ENCODE measurements at places on chromosomes 4 and X.

- ATAC-seq, result peak; percentile 66
Measured at GRCh38 chrX:134537179-134537955, 77.4 kb downstream of the HPRT1 start.

GRCh38 chr4:125732632-125733031 is 417.9 kb downstream of the FAT4 start:
- no peak for ATAC-seq

- no peak for ATAC-seq
Measured at GRCh38 chr4:109029987-109030386, 267.1 kb upstream of the ETNPPL start.

GRCh38 chrX:30141966-30142365 is 73.4 kb upstream of the MAGEB2 start:
- ATAC-seq, result no peak

DNA sequence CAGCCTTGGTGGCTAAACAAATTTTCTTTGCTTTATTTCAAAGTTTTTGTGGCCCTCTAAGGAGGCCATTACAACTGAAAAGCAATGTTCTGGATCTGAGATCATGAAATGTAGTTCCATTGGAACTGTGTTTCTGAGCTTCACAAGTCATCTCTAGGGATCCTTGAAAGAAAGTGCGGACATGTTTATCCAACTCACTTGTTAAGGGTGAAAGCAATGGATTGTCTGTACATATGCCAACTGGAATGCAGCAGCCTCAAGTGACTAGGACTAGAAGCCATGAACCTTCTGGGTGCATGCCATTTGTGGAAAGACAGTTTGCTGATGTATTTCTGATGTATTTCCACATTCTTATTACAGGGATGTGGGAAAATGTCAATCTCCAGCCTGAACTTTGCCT is 36.7 kb upstream of the KLHL13 start:
- ATAC-seq, result no peak

DNA sequence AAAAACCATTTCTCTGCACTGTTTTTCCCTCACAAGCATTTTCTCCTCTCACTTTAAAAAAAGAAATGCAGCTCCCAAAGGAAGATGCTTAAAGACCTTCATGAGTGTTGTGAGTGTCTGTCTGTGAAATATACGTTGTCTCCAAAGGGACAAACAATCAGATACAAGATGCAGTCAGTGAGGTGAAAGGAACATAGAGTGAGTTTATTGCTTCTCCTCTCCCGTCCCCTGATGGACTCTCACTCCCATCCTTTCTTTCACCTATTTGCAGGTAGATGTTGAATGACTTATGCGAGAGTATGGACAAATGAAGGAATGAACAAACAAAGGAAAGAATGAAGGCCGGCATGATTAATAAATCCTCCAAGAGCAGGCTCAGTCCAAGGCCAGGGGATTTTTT is 561.2 kb upstream of the DIPK2B start:
- no peak for ATAC-seq

- ATAC-seq, result no peak
Measured at GRCh38 chrX:113833096-113834055, 750.5 kb upstream of the HTR2C start.

DNA sequence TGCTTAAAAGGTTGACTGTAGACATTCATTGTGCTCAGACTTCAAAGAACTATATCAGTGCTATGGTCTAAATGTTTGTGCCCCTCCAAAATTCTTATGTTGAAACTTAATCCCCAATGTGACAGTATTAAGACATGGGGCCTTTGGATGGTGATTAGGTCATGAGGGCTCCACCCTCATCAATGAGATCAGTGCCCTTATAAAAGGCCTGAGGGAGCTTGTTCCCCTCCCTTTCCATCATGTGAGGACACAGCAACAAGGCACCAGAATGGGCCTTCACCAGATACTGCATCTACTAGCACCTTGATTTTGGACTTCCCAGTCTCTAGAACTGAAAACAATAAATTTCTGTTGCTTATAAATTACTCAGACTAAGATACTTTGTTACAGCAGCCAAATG is 28.3 kb downstream of the CLOCK start:
- no peak for ATAC-seq

- no peak for ATAC-seq
Measured at GRCh38 chr4:21915761-21916160, 32.8 kb downstream of the KCNIP4 start.

GRCh38 chr4:87179751-87180150 is 40.7 kb downstream of the KLHL8 start:
- ATAC-seq, result no peak

GRCh38 chr4:96736352-96736889 is 896.5 kb downstream of the PDHA2 start:
- peak; percentile 22 for ATAC-seq

GRCh38 chrX:78831523-78831922 is 84.0 kb downstream of the LPAR4 start:
- ATAC-seq, result no peak

- ATAC-seq, result peak; percentile 68
Measured at GRCh38 chrX:103533511-103534216, 14.4 kb upstream of the RAB40A start.

DNA sequence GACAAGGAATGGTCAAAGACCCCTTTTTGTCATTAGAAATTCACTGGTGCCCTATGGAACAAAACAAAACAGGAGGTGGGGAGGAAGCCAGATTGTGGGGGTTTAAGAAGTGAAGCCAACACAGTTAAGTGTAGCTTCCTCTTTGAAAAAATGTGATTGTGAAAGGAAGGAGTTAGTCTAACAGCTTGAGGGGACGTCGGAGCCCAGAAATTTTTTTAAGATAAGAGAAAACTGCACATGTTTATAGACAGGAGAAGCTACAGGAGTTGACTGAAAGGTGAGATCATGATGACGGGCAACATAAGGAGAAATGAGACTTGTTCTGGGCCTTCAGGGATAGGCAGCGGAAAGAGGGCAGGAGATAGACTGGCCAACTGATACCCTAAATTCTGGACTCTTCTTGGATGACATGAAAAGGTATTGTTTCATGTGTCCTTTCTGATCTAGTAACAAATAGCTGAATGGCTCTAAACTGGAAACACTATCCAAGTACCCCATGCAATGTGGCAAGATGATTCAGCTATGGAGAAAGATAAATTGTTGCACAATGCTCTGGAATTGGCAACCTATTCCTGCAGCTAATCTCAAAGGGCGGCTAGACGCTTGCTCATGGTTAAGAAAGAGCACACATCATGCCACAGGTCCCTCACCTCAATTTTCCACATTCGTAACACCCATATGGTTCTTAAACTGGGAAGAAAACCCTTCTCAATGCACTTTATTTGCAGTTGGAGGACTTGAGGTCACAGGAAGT is 3.7 kb upstream of the HDAC8 start:
- ATAC-seq, result no peak

DNA sequence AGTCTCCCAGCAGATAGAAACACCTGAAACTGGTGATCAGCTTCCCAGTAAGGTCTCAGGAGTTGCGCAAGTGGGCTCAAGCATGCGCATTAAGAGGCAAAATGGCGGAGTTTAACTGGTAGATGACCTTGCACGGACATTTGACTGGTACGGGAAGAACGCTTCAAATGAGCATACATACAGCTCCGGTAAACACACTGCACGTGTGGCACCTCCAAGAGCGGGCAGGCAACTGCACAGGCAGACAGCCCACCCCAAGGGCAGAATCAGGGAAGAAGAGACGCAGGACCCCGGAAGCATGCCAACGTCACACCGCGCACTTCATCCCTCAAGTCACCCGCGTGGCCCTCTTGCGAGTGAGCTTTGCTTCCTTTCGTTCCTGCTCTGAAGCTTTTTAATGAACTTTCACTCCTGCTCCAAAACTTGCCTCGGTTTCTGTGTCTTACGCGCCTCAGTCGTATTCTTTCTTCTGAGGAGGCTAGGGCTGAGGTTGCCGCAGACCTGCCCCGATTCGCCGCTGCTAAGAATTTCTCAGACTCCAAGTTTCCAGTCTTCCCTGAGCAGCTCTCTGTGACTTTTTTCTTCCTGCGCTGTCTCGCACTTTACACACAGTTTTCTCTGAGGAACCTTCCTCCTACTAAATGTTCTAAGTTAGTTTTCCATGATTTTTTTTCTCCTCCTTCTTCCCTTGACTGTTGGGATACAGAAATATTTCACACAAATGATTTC is 180.7 kb upstream of the ZFP42 start:
- ATAC-seq, result no peak

GRCh38 chr4:117224256-117224655 is 138.9 kb upstream of the TRAM1L1 start:
- ATAC-seq, result no peak

DNA sequence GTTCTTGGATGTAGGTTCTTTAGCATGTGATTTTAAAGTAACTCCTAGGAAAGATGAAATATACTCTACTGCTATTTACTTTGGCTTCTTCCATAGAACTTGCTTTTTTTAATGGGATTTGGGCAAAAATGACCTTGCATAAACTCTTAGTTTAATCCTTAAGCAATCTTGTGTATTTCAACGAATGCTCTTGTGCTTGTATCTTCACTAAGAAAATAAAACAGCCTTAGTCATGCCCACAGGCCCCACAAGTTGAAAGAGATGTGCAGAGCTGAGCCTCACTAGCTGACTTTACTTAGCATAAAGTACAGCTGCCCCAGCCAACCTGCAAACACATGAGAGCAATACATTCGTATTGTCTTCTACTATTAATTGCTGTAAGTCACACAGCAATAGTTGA is 1609.2 kb downstream of the STIM2 start:
- ATAC-seq, result no peak

DNA sequence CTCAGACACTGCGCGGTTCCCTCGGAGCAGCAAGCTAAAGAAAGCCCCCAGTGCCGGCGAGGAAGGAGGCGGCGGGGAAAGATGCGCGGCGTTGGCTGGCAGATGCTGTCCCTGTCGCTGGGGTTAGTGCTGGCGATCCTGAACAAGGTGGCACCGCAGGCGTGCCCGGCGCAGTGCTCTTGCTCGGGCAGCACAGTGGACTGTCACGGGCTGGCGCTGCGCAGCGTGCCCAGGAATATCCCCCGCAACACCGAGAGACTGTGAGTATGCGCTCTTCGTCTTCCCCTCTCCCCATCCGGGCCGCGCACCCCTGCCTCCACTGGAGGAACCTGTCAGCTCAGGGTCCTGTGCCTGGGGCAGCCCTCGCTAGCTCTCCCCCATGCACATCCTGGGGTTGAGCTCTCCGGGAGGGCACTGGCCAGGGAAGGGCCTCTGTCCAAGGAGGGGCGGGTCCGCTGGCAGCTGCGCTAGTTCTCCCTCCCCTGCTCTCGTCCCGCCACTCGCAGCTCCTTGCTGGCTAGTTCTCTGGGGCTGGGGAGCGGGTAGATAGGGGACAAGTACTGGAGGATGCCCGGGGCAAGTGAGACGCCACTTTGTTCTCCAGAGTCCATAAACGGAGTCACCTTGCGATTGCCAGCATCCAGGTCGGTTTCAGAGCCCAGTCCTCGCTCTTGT is 2.2 kb downstream of the SLIT2 start:
- peak; percentile 3 for ATAC-seq

DNA sequence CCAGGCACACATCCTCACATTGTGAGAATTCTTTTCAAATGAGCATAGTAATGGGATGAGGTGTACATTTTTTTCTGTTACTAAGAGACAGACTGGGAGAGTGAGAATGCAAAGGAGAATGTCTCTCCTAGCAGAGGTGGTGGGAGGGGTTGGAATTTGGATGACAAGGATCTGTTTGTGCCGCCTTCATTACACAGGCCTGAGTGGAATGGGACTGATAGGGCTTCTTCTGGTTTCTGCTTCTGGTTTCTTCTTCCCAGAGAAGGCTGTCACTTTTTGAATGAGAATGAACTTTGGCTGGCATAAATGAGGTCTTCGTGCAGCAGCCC is 55.4 kb downstream of the C4orf51 start:
- peak; percentile 59 for ATAC-seq

DNA sequence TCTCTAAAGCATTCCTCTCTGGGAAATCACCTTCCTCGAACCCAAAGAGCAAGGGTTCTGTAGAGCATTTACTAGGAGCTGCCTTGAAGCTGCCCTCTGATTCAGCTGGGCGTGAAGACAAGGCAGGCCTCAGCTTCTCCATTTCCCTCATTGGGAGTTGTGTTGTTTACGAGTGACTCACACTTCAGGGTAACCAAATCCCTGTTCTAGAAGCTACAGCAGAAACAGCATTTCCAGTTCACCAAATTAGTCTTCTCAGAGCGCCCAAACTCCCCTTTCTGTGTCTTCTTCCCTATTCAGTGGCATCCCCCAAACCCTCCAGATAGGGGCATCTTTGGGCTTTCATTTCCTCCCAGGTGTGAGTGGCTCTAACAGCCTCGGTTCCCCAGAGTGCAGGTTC is 863 bp upstream of the XPNPEP2 start:
- ATAC-seq, result no peak

DNA sequence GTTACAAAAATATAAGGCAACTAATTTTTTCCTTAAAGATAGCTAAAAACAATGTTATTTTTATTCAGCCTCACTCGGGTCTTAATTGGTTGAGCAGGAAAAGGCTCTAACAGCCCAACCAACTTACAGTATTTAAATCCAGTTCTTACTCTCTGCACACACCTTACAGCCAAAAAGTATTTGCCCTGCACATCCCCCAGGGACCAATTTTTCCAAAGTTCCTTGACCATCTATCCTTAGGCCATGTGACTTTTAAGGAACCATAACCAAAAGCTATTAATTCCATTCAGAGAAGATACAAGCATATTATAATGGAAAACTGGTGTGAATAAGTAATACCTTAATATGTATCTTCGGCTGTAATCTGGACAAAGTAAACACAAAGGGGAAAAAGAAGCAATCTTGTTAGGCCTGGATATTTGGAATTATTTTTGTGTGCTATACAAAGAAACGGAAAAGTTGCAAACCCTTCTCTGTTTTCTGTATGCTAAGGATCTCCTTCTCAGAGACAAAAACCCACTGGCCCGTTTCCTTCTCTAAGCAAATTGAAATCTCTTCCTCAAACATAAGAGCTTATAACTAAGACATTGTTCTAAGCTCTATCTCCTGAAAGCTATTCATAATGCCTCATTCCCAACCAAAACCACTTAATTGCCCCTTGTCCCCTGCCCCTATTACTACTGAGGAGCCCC is 1.0 kb upstream of the THAP9 start:
- ATAC-seq, result no peak

GRCh38 chr4:113555868-113556267 is 205.7 kb downstream of the CAMK2D start:
- no peak for ATAC-seq

GRCh38 chr4:82484996-82485783 is 54.8 kb downstream of the ENOPH1 start:
- ATAC-seq, result no peak

- ATAC-seq, result no peak
Measured at GRCh38 chr4:8303485-8304281, 34.1 kb downstream of the HTRA3 start.

DNA sequence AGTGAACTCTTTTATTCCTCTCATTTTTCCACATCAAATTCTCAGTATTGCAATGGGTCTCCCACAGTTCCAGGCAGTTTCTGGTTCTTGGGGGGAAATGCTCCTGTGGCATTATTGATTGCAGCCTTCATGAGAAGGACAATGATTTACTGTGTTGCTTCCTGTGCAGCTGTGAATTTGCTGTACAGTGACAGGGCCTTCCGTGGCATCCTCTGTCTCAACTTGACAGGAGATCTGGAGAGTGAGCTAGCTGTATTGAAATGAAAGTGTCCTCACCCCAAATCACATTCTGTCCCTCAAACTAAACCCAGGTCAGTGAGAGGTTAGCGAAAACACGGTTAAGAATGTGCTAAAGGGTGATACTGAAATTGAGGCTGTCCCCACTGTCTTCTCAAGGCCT is 77.1 kb upstream of the ATOH1 start:
- no peak for ATAC-seq
